ENCODE measurements at places on chromosomes 13 and 19. TPM values are rescaled to one million over a fixed set of nuclear protein-coding genes. Genes with fewer than 3 reads are reported as not detected.

ZNF813 gene
- total RNA-seq, result 0.98 TPM

- no peak for DNase-seq
Observed at GRCh38 chr13:90824032-90824431, 523.5 kb upstream of the MIR17HG start.

DNA sequence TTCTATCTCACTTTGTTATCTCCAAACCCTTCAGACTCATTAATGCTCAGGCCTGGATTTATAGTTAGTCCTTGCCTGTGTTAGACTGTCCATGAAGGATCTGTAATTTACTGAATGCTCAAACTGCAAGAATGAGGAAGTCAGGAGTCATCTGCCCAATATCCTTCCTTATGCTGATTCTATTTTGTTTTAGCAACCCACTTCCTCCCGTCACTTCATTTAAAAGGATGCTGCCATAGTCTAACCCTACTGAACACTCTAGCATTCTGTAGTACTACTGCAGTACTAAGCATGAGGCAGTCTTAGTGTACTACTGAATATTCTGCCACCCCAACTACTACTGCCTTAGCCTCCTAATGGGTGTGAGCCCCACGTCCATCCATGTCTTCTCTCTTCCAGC is 1.5 kb downstream of the FCAR start:
- no peak for DNase-seq

DNA sequence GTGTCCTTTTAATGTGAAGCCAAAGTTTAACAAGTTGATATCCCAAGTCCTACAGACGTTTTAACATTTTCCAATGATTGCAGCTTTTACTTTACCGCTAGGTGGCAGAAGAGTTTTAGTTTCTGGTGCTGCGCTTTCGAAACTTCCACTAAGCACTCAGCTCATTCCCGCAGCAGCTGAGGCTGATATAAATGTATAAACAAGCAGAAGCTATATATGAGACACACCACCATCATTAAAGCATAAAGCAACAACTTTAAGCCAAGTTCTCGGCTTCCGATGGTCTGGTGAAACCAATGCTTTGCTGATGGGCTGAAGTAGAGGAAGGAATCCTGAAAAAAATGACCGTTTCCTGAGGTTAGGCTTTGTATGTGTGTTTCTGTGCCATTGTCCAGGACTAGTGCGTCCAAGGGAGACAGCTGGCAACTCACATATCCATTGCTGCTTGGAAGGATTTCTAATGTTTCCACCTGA is 753.9 kb downstream of the OLFM4 start:
- DNase-seq, result peak; percentile 65

GRCh38 chr13:79727086-79727485 is 246.1 kb downstream of the NDFIP2 start:
- DNase-seq, result no peak

DNA sequence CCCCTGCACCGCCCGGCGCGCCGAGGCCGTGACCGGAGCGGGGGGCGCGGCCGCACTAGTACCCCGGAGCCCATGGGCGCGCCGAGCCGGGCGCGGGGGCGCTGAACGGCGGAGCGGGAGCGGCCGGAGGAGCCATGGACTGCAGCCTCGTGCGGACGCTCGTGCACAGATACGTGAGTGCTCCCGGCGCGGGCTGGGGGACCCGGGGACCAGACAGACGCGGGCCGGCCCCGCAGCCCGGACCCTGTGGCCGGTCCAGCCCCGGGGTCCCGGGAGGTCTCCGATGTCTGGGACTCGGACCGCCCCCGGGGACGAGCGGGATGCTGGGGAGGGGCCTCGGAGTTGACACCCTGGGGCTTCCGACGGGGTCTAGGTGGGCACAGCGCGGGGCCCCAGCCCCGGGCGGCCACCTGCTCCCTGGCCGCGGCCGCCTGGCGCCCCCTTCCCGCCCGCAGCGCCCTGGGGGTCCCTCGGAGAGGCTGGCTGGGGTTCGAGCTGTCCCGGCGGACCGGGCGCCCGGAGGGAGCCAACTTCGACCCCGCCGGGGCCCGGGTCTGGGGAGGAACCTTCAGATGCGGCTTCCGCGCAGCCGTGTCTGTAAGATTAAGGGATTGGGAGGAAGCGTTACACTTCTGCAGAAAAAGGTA is 568 bp downstream of the ATP11A start:
- no peak for DNase-seq

GRCh38 chr13:26052337-26052736 is 521 bp upstream of the SHISA2 start:
- DNase-seq, result no peak

SLITRK5 gene
- not detected for total RNA-seq

NAXD gene
- total RNA-seq, result 22.8 TPM

DNA sequence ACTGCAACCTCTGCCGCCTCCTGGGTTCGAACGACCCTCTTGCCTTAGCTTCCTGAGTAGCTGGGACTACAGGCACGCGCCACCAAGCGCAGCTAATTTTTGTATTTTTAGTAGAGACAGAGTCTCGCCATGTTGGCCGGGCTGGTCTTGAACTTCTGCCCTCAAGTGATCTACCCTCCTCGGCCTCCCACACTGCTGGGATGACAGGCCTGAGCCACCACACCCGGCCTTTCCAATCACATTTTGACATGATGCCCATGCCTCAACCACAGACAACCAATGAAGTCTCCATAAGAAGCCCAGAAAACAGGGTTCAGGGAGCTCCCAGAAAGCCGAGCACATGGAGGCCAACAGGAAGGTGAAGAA is 11.7 kb downstream of the RAB20 start:
- no peak for DNase-seq

- DNase-seq, result no peak
Observed at GRCh38 chr19:34788074-34788473, 15.1 kb upstream of the ZNF599 start.

GRCh38 chr13:110286833-110287819 is 19.8 kb downstream of the COL4A1 start:
- DNase-seq, result no peak

FXYD1 gene
- not detected for total RNA-seq

GRCh38 chr19:5775668-5776309 is 8.8 kb downstream of the PRR22 start:
- DNase-seq, result peak; percentile 31

AMER2 gene
- not detected for total RNA-seq

ADGRE1 gene
- 0.20 TPM for total RNA-seq

DNA sequence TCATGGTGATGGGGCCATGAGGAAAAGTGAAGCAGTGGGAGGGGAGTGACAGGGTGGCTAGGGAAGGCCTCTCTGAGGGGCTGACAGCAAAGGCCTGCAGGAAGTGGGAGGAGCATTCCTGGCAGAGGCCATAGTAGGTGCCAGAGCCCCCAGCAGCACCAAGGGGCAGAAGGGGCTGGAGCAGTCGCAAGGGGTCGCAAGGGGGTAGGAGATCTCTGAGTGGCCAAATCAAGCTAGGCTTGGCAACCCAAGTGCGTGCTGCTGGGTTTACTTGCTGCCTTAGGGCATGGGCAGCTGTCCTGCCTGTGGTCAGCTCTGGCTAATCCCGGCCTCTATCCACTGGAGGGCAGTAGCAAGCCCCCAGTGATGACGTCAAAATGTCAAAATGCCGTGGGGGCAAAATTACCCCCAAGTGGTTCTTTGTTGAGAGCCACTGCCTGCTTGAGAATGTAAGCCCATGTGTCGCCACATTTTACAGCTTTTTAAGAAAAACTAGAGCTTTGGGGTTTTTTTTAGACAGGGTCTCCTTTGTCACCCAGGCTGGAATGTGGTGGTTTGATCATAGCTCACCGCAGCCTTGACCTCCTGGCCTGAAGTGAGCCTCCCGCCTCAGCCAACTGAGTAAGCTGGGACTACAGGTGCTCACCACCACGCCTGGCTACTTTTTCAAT is 11.8 kb downstream of the CCDC97 start:
- DNase-seq, result peak; percentile 91

IGFL4 gene
- total RNA-seq, result not detected

DNA sequence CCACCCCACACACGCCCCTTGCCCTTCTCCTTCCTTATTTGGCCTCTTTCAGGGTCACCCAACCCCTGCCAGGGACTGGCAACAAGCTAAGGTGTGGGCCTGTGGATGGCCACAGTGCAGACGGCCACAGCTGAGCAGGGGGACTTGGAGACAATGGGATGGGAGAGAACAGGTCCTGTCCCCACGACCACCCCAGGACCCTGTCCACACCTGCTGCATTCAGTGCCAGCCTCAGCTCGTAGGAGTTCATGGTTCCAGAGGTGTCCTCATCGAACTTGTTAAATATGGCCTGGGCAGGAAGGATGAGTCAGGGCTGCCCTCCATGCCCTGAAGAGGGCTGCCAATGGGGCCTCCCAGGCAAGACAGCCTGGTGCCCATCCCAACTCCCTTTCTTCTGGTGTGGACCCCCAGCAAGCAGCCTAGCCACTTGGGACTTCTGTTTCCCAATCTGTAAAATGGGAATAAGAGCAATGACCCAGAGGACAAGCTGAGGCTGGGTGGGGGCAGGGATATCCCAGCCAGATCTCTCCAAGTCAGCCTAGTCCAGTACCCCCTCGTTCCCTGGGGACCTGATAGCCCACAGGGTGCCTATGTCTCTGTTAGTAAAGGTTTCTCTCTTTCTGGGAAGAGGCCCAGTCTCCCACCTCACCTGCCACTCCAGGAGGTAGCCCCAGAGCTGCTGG is 10.6 kb downstream of the CAPN12 start:
- DNase-seq, result peak; percentile 60

UBA52 gene
- 1,475 TPM for total RNA-seq

SLC35E1 gene
- 31.0 TPM for total RNA-seq

HCN2 gene
- 0.37 TPM for total RNA-seq

GAPDHS gene
- total RNA-seq, result not detected

- DNase-seq, result no peak
Observed at GRCh38 chr19:3850320-3850972, 18.4 kb downstream of the ZFR2 start.

GRCh38 chr13:106369858-106370257 is 165.6 kb downstream of the EFNB2 start:
- DNase-seq, result no peak

IRGC gene
- total RNA-seq, result not detected

RPS16 gene
- 315 TPM for total RNA-seq

GRCh38 chr19:49455773-49456172 is 2.7 kb downstream of the ALDH16A1 start:
- DNase-seq, result no peak

C19orf33 gene
- 51.9 TPM for total RNA-seq

Data from HT1080 (cell line).